ENCODE measurements at places on chromosomes 6 and 20.

GRCh38 chr20:1381753-1382591 is 10.9 kb downstream of the FKBP1A start:
- DNase-seq = no peak

GRCh38 chr6:12241493-12242175 is 48.5 kb upstream of the EDN1 start:
- no peak for DNase-seq

GRCh38 chr6:100153636-100154275 is 159.7 kb upstream of the MCHR2 start:
- DNase-seq = no peak

- peak; percentile 37 for DNase-seq
Measured at GRCh38 chr6:16257999-16258708, 19.8 kb downstream of the GMPR start.

DNA sequence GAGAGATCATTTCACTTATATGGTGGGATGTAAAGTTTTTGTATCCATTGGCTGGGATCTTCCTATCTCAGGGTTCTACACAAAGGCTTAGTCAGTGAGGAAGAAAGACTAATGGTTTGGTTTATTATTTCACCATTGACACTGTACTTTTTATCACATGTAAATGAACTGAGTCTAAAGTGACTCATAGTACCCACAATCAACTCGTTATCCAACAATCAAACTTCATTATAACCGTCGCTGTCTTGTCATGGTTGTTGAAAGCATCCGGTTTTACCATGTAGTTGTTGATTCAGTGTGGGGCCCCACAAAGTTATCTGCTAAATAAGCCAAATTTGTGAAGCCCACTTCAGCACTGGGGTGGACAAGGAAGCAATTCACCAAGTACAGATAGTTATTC is 55.8 kb upstream of the MTRF1L start:
- no peak for DNase-seq

GRCh38 chr6:723540-723939 is 30.6 kb upstream of the EXOC2 start:
- DNase-seq = no peak

GRCh38 chr6:64590965-64591675 is 955.5 kb downstream of the PHF3 start:
- DNase-seq = no peak

GRCh38 chr6:87336367-87336766 is 7.3 kb upstream of the GJB7 start:
- DNase-seq = no peak

DNA sequence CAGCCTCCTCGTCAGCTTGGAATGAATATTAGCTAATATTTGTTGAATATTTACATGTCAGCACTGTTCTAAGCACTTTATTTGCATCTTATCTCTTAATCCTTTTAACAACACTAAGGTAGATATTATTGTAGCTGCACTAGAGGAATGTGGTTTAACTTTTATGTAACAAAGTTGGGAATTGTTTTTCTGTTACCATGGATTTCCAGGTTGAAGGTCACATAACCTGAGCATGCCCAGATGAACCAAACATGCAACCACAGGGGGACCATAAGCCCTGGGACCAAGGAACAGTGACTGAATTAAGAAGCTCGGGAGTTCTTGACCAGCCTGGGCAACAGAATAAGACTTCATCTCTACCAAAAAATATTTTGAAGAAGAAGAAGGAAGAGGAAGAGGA is 29.1 kb upstream of the YWHAB start:
- no peak for DNase-seq

GRCh38 chr20:38460040-38460623 is 12.5 kb upstream of the RALGAPB start:
- no peak for DNase-seq

- DNase-seq = no peak
Measured at GRCh38 chr6:36489426-36489825, 46.6 kb downstream of the KCTD20 start.

- DNase-seq = no peak
Measured at GRCh38 chr6:170140129-170140528, 150.7 kb downstream of the DLL1 start.

DNA sequence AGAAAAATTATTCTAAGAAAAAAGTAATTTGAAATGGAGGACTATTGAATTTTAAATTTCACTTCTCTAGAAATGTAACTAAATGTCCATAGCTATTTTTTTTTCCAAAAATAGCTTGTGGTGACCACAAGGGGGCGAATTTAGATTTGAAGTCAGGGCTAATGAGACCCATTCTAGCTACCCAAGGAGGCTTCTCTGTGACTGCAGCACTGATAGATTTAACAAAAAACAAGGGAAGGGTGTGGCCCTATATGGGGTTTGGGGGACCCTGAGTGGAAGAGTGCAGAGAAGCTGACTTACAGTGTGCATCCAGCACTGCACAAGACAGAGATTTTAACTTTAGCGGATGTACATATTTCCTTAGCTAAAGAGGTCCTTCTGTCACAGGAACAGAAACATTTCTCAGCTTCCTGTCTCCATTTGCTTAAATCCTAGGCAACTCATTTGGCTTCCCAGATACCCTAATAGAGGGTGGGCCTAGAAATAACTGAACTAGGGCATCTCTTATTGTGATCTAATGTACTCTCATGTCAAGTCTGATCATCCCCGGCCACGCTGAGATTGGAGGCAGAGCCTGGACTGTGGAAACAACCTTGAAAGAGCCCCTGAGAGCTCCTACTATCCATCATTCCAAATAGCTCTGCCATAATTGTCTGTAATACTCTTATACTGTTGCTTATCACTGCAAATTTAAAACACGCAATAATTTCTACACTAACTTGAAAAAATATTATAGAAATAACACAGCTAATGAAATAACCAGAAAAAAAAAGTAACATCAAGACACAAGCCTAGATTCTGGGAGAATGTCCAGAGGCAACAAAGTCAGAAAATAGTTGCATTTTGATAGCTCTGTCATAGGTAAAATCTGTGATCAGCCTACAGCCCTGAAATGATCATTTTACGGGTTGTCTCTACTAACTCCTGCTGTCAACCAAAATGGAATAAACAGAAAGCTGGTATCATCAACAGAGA is 93.6 kb downstream of the SNAP91 start:
- no peak for DNase-seq

GRCh38 chr6:3603340-3604130 is 146.7 kb upstream of the SLC22A23 start:
- no peak for DNase-seq

DNA sequence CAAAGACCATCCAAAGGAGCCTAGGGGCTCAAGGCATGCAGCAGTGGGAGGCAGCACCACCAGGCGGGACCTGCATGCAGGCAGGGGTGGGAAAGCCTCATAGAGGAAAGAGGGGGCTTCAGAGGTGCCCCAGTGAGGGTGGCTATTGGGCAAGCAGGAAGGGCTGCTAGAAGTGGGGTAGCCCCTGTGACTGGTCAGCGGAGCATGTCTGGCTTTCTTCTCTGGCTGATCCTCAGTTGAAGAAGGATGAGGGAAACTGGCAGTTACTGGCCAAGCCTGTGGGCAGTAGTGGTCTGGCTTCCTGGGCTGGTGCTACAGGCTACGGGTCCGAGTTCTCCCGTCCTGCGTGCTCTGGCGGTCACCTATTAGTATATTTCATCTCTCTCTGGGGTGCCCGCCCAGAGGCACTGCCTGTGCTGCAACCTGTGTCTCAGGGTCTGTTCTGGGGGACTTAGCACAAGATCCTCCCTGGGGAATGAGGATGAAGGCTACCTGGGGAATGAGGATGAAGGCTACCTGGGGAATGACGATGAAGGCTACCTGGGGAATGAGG is 35.9 kb upstream of the CST7 start:
- no peak for DNase-seq

GRCh38 chr6:15675536-15676220 is 12.8 kb upstream of the DTNBP1 start:
- no peak for DNase-seq

DNA sequence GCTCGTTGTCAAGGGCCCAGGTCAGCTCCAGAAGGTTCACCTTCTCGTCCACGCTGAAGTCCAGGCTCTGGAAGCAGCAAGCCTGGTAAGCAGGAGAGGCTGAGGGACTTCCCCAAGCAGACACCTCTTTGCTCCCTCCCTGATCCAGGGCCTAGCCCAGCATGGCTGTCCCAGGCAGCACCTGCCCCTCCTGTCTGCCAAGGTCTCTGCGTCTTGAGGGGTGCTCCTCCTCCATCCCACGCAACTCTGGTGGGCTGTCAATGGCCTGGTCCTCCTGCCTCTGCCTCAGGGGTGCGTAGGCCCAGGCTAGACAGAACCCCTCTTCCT is 87.1 kb downstream of the NINL start:
- no peak for DNase-seq

- no peak for DNase-seq
Measured at GRCh38 chr20:57382516-57382915, 8.7 kb upstream of the RBM38 start.

GRCh38 chr20:38970302-38970701 is 8.2 kb downstream of the DHX35 start:
- no peak for DNase-seq

GRCh38 chr20:10994991-10995700 is 321.3 kb upstream of the JAG1 start:
- DNase-seq = no peak

GRCh38 chr6:52361945-52362442 is at the start of gene PAQR8:
TSS of gene PAQR8 (plus strand) at chr6:52362151. CDS start at chr6:52403214, 41,063 bp downstream.
- peak; percentile 78 for DNase-seq

DNA sequence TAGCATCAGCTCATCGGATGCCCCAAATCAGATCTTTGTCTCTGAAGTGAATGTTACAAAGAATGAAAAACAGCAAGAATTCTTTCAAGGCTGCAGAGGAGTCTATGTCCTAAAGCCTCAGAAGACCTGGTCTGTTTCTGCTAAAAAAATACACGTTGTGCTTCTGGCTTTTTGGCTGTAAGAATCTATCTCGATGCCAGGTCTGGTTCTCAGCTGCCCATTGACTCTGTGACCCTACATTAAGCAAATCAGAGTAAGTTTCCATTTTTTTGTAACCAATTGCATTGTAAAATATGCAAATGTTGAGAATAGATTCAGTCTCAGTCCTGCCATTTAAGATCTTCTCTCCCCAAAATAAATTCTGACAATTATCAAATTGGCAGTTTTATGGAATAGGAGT is 705.4 kb downstream of the RFPL4B start:
- DNase-seq = no peak

- no peak for DNase-seq
Measured at GRCh38 chr6:130583268-130583667, 217.5 kb downstream of the TMEM200A start.

- no peak for DNase-seq
Measured at GRCh38 chr6:167139761-167140160, 16.9 kb downstream of the CCR6 start.

DNA sequence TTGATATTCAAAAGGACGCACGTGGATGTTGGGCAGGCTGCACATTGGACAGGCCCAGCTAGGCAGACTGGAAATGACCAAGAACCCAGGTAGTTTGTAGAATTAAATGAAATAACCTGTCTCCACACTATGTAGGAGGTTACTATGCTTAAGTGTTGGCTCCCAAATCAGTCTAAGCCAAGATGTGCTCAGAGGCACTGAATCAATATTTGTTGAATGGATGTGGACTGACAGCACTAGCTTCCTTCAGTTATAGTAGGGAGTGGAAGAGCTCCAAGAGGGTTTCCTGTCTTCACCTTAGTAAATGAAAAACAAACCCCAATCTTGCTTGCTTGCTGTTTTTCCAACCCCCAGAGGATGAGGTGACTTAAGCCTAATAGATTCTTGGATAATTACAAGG is 180.5 kb downstream of the JARID2 start:
- DNase-seq = no peak

GRCh38 chr20:33655164-33655563 is 7.0 kb upstream of the C20orf144 start:
- DNase-seq = peak; percentile 1

GRCh38 chr6:19865178-19865577 is 28.0 kb downstream of the ID4 start:
- no peak for DNase-seq

DNA sequence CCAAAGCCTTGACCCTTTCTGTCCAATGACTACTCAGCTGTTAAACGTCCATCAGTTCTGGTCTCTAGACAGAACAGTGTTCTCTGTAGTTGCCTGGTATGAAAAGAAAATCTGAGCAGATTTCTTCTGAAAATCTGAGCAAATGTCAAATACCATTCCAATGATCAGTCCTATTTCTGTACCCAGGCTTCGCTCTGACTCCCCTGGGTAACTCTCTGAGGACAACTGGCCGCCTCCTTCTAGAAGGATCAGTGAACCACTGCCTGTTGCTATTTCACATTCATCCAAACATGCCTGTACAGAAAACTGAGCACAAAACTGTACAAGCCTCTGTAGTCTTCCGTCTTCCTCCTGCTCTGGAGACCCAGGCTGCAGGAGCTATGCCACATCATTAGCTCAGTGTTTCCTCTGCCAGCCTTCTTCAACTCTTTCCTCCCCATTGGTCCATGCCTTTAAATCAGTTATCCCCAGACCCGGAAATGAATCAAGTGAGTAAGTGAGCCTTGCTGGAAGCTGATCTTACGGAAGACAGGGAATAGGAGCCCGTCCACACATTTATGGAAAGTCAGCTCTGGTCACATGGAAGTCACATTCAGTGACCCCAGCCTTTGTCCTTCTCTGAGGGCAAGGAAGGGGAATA is 63.3 kb downstream of the DAAM2 start:
- no peak for DNase-seq

- no peak for DNase-seq
Measured at GRCh38 chr20:6580486-6580885, 187.0 kb upstream of the BMP2 start.

GRCh38 chr20:9551808-9552550 is 37.6 kb downstream of the LAMP5 start:
- DNase-seq = no peak

- DNase-seq = no peak
Measured at GRCh38 chr20:32037929-32038328, 14.1 kb upstream of the HCK start.

DNA sequence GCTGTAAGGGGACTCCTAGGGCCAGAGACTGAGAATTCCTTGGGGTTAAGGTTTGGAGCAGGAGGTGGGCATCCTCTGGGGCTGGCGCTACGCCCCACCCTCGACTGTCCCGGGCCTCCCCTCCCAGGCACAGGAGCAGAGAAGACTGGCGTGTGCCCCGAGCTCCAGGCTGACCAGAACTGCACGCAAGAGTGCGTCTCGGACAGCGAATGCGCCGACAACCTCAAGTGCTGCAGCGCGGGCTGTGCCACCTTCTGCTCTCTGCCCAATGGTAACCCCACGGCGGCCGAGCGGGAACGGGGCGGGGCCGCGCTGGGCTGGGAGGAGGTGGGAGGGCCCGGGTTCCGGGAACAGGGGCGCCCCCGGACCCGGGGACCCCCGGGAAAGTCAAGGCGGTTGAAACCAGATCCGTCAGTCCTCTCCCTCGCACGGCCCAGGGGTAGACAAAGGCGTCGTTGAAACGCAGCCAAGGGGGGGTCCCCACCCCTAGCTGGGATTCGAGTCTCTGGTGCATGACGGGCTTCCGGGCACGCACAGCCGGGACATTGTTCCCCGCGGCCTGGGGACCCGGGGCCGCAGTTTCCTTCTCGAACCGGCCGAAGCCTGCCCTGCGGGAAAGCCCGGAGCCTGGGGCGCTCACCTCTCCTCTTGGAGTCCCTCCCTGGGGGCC is 844 bp downstream of the WFDC2 start:
- peak; percentile 14 for DNase-seq
